ENCODE measurements at places on chromosomes 13 and 19.
A peak's percentile ranks its signal among the peaks of the same experiment; 100 is the strongest.

GRCh38 chr13:111423168-111423785, 102.8 kb downstream of the TEX29 start:
- DNase-seq, result no peak

- no peak for DNase-seq
These were observed 60.6 kb downstream of the NDFIP2 start for GRCh38 chr13:79541426-79542049.

- peak; percentile 81 for DNase-seq
These were observed 659 bp downstream of the ERF start for GRCh38 chr19:42254089-42254849.

- peak; percentile 82 for DNase-seq
These were observed 3.7 kb downstream of the USHBP1 start for GRCh38 chr19:17260842-17261325.

DNA sequence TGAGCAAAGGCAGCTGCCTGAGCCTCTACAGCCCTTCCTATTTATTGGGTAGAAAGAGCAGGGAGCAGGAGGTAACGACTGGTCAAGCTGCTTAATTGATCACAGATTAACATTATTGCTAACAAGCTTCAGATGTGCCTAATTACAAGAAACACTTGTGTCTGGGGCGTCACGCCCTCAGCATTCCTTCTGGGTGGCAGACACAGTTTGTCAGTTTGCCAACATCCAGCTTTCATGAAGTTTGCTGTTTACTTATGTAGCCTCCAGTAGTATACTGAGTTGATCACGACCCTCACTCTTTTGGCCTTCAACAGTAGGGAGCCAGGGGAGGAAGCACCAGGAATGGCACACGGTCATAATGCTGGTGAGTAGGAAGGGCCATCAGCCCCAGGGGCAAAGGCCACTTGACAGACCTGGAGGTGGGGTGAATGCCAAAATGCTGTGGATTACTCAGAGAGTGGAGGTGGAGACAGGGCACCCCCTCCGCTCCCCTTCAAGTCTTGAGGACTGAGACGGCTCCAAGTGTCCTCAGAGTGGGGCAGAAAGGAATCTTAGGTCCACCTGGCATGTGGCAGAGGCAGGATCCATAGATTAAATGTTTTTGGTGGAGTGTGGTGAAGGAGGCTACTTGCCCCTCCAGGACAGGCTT, 34.9 kb upstream of the PSPC1 start:
- DNase-seq, result no peak

- DNase-seq, result peak; percentile 51
These were observed 1092.3 kb downstream of the EFNB2 start for GRCh38 chr13:105442949-105443699.

DNA sequence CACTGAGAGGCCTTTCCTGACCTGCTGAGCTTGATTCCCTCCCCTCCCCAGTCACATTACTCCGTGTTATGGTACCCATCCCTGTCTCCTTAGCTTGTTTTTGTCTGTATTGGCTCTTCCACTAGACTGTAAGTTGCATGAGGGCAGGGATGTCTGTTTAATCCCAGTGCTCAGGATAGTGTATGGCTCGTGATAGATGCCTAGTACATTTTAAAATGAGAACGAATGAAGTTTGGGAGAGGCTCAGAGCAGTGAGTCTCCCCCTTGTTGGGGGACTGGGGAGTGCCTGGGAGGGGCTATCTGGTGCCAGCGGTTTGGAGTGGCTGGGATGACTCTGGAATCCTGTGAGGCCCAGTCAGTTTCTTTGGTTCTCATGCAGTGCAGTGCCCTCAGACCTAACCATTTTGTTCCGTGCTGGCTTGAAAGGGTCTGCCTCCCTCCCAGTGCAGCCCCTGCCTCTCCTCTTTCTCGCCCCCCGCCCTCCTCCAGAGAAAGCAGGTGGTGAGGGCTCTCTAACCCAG, 35.5 kb downstream of the ACTN4 start:
- DNase-seq, result no peak

GRCh38 chr13:41842036-41842620, 118.8 kb downstream of the VWA8 start:
- DNase-seq, result no peak

- DNase-seq, result no peak
These were observed 35.1 kb downstream of the RNF6 start for GRCh38 chr13:26186995-26187394.

- no peak for DNase-seq
These were observed 8.5 kb upstream of the ZNF83 start for GRCh38 chr19:52646571-52647217.

- no peak for DNase-seq
These were observed 200.2 kb downstream of the MTUS2 start for GRCh38 chr13:29020314-29020713.

DNA sequence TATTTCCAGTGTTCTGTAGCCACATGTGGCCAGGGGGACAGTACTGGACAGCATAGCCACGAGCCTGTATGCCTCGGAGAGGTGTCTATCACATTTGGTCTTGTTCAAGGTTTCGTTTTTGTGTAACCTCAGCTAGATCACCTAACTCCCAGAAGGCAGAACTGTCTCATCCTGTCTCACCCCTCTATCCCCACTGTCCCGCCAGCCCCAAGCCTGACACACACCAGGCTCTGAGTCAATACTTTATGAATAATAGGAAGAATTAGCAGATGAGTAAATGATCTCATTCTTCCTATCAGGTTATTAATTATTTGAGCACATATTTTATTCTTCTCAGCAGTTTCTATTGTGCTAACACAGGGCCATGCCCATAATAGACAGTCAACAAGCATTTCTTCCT, 132.2 kb downstream of the NUFIP1 start:
- no peak for DNase-seq

DNA sequence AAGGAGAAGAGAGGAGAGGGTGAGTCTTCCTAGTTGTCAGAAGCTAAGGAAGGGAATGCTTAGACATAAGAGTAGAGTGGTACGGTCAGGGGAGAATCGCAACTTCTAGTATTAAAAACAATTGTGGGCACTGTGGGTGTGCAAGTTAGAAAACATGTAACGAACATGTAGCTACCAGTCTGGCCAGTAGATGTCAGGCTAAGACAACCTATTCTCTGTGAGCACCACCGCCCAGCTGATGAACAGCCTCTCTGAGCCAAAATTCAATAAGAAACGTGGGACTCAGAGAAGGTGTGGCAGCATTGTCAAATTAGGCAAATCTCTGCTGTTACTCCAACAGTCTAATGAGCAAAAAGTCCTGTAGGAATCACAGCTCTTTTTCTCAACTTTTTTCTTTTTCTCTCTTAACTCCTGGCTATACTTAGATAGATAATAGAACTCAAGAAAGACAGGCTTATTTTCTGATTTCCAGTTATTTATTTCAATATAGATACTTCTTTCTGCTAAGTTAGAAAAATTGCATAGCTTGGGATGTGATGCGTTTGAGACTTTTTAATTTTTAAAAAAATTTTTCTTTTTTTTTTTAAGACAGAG, 186.2 kb downstream of the USP12 start:
- peak; percentile 80 for DNase-seq

DNA sequence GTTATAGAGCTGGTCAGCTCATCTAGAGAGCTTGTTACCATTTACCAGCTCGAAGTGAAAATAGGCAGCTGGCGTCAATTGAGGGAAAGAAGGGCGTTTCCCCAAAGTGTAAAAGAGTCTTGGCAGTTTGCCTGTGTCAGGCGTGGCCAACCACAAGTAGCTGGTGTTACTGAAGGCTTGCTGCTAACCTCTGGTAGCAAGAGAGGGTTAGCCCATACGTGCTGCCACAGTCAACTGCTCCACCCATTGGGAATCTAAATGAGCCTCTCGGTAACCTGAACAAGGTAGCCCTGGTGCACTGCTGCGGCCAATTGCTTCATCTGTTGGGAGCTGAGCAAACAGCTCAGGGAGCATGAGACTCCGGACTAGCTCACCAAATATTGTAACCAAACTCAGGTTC, 314.9 kb upstream of the SLITRK5 start:
- no peak for DNase-seq

- DNase-seq, result no peak
These were observed 5.4 kb downstream of the ZNF8 start for GRCh38 chr19:58284199-58284598.

DNA sequence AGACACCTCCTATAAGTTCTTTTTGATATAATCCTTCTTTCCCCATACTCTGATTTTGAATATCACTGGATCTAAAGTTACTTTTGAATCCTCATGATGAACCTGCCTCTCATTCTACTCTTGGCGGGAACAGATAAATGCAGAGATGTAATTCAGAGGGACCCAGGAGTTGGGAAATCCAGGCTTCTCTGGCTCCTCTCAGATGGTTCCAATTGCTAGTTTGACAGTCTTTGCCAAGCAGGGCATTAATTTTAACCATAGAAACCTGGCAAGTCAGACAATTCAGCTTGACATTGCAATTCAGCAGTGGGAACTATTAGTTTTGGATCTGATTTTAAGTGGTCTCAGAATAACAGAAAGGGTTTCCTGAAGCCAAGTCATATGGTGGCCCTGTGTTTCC, 67.3 kb upstream of the KLF12 start:
- DNase-seq, result no peak

DNA sequence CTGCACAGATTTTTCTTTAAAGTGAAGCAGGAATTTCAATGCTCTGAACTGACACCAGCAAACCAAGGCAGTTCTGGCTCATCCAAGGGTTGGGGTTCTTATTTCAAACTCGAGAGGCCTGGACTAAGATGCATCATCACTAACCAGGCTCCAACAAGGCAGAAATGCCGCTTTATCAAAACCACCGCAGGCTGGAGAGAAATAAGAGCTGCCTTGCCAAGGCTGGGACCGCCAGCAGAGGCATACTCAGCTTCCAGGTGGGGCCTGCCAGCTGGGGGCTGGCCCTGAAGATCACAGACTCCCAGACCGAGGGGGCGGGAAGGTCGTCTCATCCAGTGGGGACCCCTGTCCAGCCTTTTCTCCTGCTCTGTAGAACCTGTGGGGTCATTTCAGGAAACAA, 37.4 kb upstream of the GAS6 start:
- no peak for DNase-seq

DNA sequence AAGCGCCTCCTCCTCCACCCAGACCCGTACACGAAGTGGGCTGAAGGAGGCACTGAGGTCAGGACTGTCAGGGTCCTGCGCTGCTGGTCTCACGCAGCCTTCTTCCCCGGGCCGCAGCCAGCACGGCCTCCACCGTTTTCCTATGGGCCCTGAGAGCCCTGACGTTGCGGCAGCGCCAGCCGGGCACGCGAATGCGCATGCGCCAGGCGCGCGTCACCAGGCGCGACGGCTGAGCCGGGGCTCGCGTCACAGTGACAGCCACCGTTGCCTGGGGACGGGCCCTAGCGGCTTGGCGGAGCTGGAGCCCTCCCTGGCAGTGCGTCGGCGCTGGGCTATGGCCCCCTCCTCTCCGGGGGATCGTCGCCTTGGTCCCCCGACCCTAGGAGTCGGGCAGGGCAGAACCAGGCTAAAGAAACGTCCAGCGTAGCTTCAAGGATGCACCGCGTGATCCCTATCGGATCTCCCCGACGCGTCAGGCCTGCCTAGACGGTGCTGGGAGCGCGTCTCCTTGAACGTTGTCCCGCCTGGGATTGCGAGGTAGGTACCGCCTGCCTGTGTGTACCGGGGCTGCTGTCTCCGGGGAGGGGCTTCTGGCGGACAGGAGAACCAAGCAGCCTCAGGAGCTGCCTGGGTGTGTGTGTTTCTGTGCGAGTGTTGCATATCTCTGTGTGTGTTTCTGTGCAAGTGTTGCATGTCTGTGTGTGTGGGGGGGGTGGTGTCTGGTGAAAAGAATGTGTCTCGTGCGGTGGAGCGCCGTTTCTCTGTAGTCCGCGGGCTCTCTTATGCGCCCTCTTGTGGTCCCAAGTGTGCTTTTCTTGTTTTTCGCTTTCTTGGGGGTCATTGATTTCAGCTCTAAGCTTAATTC, 43.2 kb downstream of the ZNF571 start:
- DNase-seq, result peak; percentile 27

- no peak for DNase-seq
These were observed 7.6 kb downstream of the DNAJB1 start for GRCh38 chr19:14510311-14511228.

GRCh38 chr19:42269478-42270345, 660 bp downstream of the CIC start:
- DNase-seq, result no peak

DNA sequence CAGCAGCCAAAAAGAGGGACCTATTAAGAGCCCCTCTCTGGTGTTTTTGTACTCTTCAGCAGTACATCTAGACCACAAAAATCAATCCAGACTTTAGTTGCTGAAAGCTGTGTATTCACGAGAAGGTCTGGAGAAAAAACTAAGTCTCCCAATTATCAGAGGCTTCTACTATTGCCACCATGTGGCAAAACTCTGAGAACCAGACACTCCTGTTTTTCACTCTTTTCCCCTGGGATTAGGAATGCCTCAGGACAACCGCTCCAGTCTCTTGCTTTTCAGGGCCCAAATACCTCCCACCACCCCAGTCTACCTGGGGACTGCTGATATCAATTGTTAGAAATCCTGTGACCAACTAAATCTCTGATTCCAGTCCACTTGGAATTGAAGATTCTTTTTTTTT, 30.1 kb upstream of the OBI1 start:
- DNase-seq, result no peak

GRCh38 chr13:101915755-101916107, 463.3 kb downstream of the ITGBL1 start:
- no peak for DNase-seq

GRCh38 chr19:45323671-45324081, 1.0 kb upstream of the CKM start:
- DNase-seq, result no peak

DNA sequence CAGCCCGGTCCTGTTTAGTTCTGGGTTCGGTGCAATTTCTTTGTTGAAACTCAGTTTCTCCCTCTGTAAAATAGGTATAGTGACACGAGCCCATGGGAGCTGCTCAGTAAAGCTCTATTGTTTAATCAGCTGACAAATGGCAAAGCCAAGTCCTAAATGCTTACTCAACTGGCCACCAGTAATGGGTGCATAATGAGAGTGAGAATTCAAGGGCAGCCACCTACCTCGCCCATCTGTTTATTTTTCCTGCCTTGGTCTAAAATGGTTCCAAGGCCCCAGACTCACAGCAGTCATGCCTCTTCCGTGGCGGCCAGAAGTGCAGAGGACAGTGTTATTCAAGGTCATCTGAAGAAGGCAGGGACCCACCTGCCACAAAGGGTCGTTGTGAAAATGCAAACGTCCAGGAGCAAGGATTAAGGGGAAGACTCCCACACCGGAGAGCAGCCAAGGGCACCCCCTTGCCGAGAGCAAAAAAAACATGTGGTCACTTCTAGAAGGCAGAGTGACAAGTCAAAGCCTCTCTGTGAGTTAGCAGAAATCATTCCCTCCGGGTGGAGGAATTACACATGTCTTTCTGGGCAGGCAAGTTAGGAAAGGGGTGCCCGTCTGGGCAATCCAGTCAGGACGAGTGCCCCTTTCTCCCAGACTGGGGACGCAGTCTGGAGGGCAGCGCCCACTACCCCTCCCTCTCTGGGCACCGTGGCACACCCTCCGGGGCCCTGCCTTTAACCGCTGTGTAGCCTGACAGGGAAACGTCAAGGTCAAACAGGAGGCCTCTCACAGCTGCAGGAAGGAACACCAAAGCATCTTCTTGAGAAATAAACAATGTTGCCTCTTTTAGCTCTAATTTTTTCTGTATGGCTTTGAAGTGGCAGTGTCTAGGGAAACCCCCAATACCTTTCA, 186.2 kb downstream of the FOXO1 start:
- no peak for DNase-seq

Data from mucosa of gallbladder (tissue), 1 donor.